Mesothelial cell of epicardium (in vitro differentiated cells): ENCODE measurements at places on chromosomes 5 and 9.

GRCh38 chr9:95887926-95888497, 12.5 kb downstream of the ERCC6L2 start:
- no peak for DNase-seq

GRCh38 chr5:129406440-129406839, 53.7 kb upstream of the ADAMTS19 start:
- no peak for DNase-seq

DNA sequence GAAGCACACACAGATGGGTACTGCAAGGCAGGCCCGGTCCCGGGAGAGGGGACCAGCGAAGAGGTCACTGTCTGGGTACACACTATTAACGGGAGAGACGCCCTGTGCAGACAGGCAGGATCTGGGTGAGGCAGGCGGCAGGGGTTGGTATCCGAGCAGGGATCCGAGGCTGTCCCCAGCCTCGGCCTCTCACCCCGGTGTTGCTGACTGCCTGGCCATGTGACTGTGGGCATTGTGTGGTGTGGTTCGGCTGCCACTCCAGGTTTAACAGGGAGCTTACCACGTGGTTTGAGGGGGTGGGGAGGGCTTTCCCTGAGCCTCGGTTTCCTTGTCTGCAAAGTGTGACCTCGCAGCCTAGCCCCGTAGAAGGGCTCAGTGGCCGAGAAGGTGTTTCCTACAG, 11.1 kb upstream of the RALGDS start:
- no peak for DNase-seq

- no peak for DNase-seq
Measured at GRCh38 chr5:157582731-157583620, 7.4 kb upstream of the ADAM19 start.

GRCh38 chr9:14395317-14396082, 81.6 kb upstream of the NFIB start:
- DNase-seq = no peak

- no peak for DNase-seq
Measured at GRCh38 chr5:133687212-133688061, 75.1 kb upstream of the FSTL4 start.

DNA sequence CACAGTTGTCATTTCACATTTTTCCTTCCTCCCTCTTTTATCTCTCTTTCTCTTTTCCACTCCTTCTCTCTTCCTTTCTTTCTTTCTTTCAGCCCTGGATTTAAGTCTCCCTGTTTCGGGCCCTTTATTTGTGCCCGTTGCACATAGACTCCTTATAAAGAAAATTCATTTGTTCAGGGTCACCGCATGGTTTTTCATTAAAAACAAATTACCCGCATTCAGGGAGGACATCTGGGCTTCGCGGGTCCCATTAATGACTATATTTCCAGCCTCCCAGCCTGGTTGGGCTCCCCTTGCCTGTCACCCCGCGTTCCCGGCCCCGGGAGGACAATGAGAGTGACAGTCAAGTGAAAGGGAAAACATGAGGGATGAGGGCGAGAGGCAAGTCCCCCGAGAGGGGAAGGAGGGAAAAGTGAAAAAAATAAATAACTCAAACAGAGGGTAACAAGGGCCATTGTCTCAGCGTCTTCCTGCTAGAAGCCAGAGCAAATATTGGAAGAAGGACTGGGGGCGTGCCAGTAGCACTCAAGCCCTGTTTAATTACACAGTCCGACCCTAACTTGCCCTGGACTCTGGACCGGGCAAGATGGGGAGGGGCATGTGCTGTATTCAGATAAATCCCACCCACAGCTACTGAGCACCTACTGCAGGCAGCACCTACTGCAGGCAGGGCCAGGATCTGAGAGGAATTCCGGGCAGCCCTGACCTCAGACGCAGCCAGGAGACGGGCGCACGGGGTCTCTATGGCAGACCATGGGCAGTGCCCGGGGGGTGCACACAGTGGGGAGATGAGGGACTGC, 166.2 kb downstream of the PAX5 start:
- no peak for DNase-seq

DNA sequence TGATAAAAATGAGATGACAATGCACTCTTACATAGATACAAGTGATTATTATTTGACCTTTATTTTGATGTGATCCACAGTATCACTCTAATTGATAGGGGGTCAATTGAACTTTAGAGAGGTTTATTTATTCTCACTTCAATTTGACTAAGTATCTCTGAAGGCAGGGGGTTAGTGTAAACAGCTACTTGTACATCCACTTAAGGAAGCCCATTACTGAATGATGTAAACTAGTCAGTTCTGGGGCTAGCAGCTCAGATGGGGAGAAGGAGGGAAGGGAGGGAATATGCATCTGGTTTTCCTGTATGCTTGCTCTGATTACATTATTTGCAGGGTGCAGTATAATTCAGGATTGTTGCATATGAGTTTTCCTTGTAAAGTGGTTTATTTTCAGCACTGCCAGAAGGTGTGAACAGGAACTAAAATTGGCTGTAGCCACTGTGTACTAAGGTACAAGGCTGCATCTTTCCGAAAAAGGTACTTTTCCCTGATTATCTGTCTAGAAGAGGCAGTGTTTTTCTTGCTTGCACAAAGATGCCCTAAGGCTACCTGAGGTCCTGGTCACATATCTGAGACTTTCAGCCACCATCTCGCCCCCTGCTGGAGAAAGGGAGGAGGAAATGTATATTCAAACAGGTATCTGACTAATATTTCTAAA, 51.2 kb downstream of the MRPS27 start:
- no peak for DNase-seq

DNA sequence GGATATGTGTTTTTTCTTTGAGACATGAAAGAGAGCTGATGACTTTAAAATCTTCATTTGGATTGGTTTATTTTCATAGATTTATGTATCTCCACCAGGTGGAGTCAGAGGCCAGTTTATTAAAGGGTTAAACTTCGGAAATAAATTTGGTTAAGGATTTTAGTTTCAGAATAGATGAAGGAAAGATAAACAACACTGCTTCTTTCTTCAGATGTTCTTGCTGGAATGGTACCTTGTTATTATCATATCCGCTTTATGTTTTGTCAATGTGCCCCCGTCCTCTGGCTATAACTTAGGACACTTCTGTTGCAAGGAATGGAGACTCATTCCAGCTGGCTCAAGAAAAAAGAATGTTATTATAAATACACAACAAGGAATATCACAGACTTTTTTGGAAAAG, 81.2 kb downstream of the ALDH1A1 start:
- DNase-seq = no peak

GRCh38 chr5:73125289-73125688, 4.9 kb downstream of the TMEM171 start:
- DNase-seq = no peak

GRCh38 chr5:121608826-121609225, 242.9 kb upstream of the FTMT start:
- no peak for DNase-seq

GRCh38 chr5:43010935-43011315, 29.2 kb downstream of the ANXA2R start:
- DNase-seq = no peak

DNA sequence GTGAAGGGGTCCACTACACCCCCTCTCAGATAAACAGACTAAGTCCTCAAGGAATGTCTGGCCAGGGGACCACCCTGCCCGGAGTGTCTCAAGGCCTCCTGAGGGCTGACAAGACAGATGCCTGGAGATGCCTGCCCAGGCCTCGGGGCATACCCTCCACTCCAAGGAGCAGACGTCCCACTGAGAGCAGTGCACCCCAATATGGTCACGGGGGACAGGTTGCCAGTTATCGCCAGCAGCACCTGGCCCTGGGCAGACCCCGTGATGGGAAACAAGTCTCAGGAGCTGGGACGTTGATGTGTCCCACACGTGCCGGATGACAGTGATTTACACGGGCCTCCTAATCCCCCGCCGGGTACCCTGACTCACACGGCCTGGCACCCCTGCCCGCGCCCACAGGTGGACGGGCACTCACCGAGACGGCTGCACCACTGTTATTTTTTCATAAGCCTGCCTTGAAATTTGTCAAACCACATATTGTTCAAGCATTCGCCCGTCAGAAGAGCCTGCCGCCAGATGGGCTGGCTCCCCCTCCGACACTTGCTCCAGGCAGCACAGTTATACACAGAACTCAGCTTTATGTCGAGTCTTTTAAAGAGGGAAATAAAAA, 43.9 kb downstream of the BARX1 start:
- DNase-seq = no peak

GRCh38 chr5:34699155-34700077, 43.3 kb downstream of the RAI14 start:
- no peak for DNase-seq

DNA sequence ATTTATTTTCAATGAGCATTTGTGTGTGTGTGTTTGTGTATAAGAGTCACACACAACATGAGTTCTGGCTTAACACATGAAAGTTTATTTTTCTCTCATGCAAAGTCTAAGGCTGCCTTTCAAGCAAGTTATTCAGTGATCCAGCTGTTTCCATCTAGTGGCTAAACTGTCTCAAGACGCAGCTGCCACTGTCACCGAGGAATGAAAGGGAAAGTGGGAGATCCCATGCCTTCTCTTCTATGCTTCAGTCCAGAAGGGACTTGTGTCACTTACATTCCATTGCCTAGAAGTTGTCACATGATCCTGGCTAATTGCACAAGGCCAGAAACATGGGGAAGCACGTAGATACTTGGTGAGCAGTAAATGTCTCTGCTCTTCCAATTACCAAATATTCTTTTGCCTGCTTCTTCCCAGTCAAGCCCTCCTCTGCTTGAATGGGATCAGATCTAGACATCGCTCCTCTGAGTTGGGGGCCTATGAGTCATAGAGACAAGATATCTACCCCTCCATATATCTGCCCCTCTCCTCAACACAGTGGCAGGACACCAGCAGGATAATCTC, 30.4 kb upstream of the SLIT3 start:
- no peak for DNase-seq

DNA sequence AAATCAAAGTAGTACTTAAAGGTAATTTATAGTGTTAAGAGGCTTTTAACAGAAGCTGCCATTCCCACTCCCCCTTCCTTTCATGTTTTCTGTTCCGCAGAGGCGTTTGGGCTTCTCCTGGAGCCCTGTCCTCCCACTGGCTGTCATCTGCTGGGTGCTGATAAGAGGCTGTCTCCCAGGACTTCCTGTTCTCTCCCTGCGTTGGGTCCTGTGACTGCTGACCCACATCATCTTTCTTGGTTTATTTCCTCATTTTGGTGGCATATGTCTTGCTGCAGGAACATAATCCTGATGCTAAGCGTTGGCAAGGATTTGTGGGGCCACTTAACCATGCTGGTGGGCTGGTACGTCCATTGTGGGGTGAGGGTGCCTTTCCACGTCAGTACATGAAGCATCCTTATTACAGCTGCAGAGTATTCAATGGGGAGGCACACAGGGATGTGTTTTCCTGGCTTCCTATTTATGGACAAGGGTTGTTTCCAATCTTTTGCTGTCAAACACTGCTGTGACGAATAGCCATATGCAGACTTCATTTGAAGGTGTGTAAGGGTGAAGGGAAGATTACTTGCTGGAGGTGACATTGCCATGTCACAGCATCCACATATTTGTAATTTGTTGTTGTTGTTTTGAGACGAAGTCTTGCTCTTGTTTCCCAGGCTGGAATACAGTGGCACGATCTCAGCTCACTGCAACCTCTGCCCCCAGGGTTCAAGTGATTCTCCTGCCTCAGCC, 22.3 kb upstream of the RNF130 start:
- no peak for DNase-seq

GRCh38 chr5:17326600-17327037, 109.2 kb downstream of the BASP1 start:
- no peak for DNase-seq

GRCh38 chr5:157961896-157962590, 103.1 kb upstream of the CLINT1 start:
- DNase-seq = no peak

DNA sequence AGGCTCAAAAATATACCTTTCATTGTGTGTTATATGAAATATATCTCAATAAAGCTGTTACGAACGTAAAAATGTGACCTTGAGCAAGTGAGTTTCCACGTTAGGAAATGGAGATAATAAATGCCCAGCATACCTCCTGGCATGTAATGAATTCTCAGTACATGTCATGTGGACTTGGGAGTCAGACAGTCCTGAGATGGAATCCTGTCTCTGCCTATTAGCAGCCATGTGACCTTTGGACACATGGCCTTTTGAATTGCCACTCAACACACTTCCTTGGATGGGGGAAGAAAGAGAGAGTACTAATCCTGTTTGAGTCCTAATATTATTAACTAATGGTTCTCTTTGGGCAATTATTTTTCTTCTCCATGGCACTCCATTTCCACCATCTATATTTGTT, 25.7 kb downstream of the TRIM32 start:
- no peak for DNase-seq

DNA sequence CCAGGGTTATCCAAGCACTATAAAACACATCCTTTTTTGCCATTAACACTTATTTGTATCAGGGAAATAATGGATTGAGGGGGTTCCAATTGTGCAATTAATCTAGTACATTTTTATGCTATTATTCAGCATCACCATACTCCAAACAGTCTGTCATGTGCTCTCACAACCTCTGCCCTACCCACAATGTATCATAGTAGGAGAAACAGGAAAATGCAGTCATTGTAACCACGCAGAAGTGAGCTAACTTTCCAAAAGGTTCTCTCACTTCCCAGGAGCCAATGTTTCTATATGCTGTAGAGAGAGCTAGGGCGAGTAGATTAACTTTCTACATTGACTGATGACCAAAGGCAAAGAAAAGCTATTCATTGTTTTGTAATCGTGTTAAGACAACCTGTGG, 29.8 kb downstream of the DAB2 start:
- no peak for DNase-seq

DNA sequence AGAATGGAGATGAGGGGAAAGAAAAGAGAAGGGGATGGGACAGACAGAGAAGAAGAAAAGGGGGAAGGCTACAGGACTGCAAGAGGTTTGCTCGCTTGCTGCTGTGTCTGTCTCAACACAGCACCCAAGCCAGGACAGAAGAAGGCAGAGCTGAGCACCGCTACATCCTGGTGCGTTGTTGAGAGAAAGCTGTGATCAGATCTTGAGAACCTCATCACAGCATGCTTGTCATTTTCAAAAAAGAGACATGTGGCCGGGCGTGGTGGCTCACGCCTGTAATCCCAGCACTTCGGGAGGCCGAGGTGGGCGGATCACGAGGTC, 110.9 kb downstream of the NXNL2 start:
- no peak for DNase-seq

DNA sequence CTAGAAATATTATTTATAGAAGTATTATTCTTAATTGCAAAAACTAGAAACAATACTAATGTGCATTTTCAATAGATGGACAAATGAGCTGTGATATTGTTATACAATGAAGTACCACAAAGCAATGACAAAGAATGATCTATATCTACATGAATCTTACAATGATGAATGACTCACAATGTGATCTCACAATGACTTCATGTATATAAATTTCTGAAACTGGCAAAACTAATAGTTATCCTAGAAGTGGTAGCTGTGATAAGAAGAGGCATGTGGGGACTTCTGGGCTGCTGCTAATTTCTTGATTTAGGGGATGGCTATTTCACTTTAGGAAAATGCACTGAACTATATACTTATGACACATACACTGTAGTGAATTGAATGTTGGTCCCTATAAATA, 396.0 kb upstream of the ZNF608 start:
- DNase-seq = no peak

- no peak for DNase-seq
Measured at GRCh38 chr5:643351-643801, 31.2 kb downstream of the CEP72 start.

GRCh38 chr5:127810707-127811490, 107.7 kb downstream of the CCDC192 start:
- no peak for DNase-seq
